ENCODE measurements at places on chromosomes 5 and 9. TPM values are rescaled to one million over a fixed set of nuclear protein-coding genes. Genes with fewer than 3 reads are reported as not detected.

Gene GCNT1
- polyA plus RNA-seq: 1.1 TPM

GRCh38 chr9:131347376-131348020 is 46.4 kb upstream of the PRRC2B start:
- DNase-seq: no peak

DNA sequence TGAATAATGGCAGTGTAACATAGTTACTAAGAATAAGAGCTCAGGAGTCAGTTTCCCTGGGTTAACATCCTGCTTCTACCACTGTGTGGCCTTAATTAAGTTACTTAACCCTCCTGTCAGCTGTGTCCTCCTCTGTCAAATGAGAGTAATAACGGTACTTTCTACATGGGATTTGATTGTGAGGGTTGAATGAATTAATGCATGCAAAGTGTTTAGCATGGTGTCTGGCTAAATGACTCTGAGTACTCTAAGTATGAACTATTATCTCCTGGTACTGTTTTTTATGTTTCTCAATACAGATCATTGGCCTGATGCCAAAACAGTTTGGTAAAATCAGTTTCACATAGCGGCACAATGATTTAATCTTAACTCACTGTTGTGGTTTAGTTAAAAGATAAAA is 19.6 kb downstream of the ZNF131 start:
- DNase-seq: no peak

Gene CAMK4
- 4.1 TPM for polyA plus RNA-seq

DNA sequence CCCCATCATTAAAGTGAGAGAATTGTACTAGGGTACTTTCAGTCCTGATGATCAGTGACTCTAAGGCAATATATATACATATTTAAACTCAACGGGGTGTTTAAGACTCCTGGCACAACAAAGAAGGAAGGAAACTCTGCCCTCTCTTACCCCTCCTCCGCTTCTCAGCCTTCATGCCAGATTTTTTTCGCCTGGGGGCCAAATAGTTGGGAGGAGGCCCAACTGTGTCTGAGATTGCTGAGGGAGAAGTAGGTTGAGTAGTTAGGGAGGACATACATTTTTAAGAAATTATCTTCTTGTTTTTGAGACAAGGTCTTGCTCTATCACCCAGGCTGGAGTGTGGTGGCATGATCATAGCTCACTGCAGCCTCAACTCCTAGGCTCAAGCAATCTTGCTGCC is 127.7 kb upstream of the SHB start:
- DNase-seq: no peak

Gene ELP1
- polyA plus RNA-seq: 19.1 TPM

GRCh38 chr9:101778332-101778731 is 39.9 kb upstream of the GRIN3A start:
- no peak for DNase-seq

- no peak for DNase-seq
Observed at GRCh38 chr5:36162810-36163486, 11.0 kb downstream of the SKP2 start.

DNA sequence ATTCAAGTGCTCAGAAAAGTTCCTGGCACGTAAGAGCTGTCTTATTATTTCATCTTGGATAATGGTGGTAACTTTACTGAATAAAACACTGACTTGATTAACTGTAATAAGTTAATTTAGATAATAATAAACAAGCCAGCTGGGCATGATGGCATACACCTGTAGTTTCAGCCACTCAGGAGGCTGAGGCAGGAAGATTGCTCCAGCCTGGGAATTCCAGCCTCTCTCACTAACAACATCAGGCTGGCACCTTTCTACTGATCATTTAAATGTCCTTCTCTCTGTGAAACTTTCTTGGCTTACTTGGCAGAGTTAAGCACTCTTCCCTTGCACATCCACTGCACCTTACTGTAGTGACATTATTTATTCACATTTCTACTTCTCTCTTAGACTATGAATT is 20.0 kb downstream of the STOM start:
- no peak for DNase-seq

Gene INSL6
- polyA plus RNA-seq: not detected

Data from SK-N-SH (cell line).